ENCODE measurements at places on chromosomes 1 and 21.

GRCh38 chr21:28719723-28720122 lies 273.0 kb downstream of the LTN1 start:
- no peak for DNase-seq

DNA sequence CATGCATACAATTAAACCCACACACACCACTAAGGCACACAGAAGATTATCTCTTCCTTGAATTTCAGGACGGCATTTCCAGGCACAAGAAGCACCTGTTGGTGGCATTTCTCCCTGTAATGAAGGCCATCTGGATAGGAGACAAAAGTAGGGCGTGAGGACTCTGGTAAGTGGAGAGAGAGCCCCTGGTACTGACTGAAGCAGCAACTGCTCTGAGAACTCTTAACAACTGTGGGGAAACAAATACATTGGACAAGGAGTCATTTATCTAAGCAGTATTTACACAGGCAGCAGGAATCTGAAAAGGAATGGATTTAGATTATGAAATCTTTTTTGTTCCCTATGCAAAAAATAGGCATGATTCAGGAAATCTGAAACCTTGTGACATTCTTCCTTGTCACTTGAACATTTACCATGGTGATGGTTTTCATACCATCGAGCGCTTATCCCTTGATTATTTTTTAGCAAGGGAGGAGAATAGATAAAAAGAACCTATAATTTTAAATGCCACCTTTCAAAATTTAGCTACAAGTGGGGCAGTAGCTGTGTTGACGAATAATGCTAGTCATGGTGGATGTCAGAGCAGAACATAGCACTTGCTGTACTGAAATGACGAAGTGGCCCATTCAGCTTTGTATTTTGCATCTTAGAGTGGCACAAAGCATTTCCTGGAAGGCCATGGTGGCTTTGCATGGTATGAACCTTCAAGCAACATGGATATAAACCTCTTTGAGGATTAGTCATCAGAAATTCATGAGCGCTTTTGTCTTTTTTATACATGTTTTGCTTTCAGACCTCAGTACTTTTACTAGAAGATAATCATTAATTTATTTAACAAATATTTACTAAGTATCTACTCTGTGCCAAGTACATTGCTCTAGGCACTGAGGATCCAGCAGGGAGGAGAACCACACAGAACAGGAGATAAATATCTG lies 362.0 kb downstream of the ADGRL2 start:
- DNase-seq = no peak

- no peak for DNase-seq
These were observed 21.4 kb downstream of the SLC16A1 start for GRCh38 chr1:112934577-112934976.

- no peak for DNase-seq
These were observed 21.1 kb upstream of the LAMC2 start for GRCh38 chr1:183164963-183165362.

GRCh38 chr1:85734931-85735330 lies 26.7 kb upstream of the ZNHIT6 start:
- DNase-seq = no peak

DNA sequence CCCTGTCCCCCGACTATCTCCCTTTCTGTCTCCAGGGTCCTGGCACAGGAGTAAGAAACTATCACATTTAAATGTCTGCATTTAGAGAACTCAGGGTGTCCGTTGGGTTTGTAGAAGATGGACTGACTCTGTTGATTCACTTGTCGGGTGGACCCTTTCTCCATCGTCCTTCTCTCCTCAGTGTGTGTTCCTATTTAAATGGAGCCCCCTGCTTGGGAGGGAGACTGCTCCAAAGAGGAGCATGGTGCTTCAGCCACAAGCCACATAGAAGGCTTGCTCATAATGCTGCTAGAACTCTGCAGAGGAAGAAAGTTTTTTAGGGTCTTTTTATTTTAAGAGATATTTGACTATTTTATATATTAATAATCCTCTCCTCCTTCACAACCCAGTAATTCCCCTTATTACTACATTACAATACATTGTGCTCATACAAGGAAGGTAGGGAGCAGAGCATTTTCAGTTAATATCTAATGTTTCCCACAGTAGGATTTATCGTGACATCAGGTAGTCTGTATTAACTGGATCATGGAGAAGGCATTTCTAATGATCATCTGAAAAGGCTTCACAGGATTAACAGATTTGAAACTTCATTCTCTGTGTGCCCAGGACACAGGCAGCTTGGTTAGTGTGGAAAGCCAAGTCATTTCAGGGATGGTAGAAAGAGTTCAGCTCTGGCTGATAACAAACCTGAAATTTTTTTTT lies 13.8 kb downstream of the FGGY start:
- DNase-seq = no peak

- no peak for DNase-seq
These were observed 176.5 kb downstream of the EIF4G3 start for GRCh38 chr1:21000245-21000594.

DNA sequence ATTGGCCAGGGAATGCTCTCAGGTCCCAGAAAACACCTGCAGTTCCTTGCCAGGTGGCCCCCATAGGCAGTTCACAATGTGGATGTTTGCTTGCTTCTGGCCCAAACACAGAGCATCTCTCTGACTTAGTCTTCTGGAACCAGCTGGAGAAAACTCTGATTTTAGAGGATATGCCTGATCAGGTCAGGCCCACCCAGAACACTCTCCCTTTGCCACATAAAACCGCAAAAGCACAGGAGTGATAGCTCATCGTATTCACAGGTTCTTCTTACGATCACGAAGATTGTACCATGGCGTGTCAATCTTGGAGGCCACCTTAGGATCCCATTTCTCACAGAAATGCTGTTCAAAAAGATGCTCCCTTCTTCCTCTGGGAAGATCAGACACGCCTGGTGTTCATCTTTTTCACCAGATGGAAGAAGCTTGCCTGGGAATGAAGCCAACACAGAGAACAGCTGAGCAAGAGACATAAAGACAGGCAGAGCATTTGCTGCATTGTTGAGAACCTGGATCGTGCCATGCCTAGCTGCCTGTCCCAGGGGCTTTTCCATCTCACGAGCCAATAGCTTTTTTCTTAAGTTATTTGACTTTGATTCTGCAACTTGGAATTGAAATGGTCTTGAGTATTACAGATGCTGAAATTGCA lies 11.6 kb upstream of the CD247 start:
- no peak for DNase-seq

DNA sequence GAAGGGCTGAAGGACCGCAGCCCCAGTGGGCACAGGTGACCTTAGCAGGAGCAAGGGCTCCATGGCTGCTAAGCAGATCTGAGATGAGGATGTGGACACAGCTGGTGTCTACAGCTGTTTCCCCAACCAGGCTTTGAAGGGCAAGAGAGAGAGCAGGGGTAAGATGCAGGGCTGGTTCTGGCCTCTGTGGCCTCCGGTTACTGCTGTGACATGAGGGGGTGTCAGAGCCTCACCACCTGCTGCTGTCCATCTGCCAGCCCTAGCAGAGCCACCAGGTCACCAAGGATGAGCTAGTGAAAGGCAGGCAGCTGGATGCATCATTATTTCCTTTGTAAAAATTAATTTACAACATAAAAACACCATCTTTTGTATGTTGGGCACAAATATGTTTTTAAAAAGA lies 33.4 kb downstream of the OBSCN start:
- no peak for DNase-seq

GRCh38 chr1:35112668-35113067 lies 33.5 kb downstream of the ZMYM1 start:
- peak; percentile 27 for DNase-seq

DNA sequence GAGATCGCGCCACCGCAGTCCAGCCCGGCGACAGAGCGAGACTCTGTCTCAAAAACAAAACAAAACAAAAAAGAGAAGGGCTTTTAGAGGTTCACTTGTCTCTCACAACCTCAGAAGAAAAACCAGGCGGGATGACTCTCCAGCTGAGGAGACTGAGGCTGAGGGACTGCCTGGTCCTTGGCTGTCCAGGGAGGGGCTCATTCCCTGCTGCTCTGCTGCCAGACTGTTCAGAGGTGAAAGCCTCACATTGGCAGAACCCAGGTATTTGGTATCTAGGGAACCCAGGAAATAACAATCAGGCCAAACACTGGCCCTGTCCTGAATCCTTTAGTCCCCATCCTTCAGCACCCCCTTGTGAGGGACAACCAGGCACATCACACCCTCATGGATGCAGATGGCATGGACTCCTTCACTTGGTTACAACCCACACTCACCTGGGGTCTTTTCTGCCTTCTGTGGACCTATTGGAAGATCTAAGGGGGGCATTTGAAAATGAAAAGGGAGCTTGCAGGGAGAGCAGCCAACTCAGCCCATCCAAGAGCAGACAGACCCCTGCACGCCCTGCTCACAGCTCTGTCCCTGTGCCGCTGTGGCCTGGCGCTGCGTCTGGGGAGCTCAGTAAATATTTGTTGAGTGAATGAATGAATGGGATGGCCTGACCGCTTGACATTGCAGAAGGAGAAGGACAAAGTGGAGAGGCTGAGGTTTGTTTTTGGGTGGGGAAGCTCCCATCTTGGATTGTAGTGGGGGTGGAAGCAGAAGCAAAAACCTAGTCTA lies 33.4 kb downstream of the CD247 start:
- no peak for DNase-seq

- no peak for DNase-seq
These were observed 106.8 kb upstream of the CACHD1 start for GRCh38 chr1:64363111-64363510.

GRCh38 chr1:83850834-83851233 lies 148.1 kb downstream of the TTLL7 start:
- DNase-seq = no peak

DNA sequence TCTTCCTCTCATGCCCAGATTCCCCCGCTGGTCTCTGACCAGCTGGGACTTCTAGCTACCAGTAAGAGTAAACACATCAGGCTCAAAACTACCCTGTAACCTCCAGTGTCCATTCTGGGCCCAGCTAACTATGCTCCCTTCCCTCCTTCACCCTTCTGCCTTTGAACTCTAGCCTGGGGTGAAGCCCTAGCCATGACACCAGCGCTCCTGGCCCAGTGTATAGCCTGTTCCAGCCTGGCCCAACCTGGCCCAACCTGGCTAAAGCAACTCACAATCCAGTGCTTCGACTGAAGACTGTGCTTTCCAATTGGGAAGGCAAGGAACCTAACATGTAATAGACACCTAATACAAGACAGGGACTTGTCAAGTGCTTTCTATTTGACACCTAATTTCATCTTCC lies 27.6 kb downstream of the CSMD2 start:
- no peak for DNase-seq
